ENCODE measurements at places on chromosomes 16 and 17.

- DNase-seq = no peak
Measured at GRCh38 chr17:74857191-74857590, 2.5 kb downstream of the GRIN2C start.

- DNase-seq = no peak
Measured at GRCh38 chr17:14038206-14038605, 31.1 kb upstream of the COX10 start.

- DNase-seq = no peak
Measured at GRCh38 chr17:76466775-76467130, 650 bp upstream of the AANAT start.

DNA sequence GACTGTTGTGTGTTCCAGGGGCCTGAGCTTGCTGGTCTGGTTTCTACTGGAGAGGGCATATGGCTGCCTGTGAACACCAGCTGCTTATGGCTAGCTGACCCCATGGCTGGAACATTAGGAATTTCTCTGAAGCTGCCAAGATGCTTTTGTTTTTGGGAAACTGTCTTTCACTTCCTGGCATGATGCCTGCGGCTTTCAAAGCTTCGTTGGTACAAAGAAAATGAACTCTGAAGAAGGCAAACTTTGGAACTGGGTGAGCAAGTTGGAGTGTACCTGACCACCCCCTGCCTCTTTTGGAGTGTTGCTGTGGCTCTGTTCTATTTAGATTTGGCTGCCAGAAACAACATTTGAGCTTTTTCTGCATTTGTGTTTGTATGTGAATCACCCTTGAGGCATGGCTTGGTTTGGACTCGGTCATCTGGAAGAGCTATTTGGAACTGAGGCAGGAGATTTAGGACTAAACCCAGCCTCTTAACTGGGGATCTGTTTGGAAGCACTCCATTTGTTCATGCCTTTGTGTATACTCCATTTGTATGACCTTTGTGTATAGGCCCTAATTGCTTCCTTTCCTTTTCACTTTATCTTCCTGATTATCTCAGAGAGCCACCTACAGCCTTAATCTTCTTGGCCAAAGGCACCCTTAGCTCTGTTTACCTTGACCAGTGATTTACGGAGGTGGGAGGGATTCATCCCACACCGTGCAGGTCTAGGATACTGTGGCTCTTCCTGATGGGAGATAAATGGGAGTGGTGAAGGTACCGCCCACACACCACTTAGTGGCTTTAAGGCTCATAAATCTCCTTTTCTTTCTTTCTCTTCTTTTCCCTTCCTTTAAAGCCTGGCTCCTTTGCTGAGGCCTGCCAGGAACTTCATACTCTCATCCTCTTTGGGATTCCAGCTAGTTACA is 7.3 kb upstream of the CPHXL start:
- no peak for DNase-seq

Data from cortex of kidney (tissue), 1 donor.